AG04450 (cell line): ENCODE measurements at places on chromosomes 2 and 18. TPM values are rescaled to one million over a fixed set of nuclear protein-coding genes. Genes with fewer than 3 reads are reported as not detected.

The REG1B gene
- not detected in 2 replicates for polyA plus RNA-seq

The DSC3 gene
- 0.02 TPM in 2 replicates for polyA plus RNA-seq

The MARCHF4 gene
- 3.8 and 4.3 TPM in 2 replicates for polyA plus RNA-seq

The TYW5 gene
- 5.2 and 6.7 TPM in 2 replicates for polyA plus RNA-seq

The DNAJC5G gene
- not detected in 2 replicates for polyA plus RNA-seq

The CNGA3 gene
- not detected in 2 replicates for polyA plus RNA-seq

The ZBTB14 gene
- 11.7 and 17.7 TPM in 2 replicates for polyA plus RNA-seq

The SPHKAP gene
- not detected in 2 replicates for polyA plus RNA-seq

The INHA gene
- 0.12 and 0.29 TPM in 2 replicates for polyA plus RNA-seq

The OTOS gene
- not detected in 2 replicates for polyA plus RNA-seq

The HPCAL1 gene
- polyA plus RNA-seq: 14.4 and 19.7 TPM in 2 replicates

The NT5DC4 gene
- polyA plus RNA-seq: not detected in 2 replicates

The CRYGC gene
- polyA plus RNA-seq: not detected in 2 replicates

The MAIP1 gene
- polyA plus RNA-seq: 15.0 and 19.5 TPM in 2 replicates

The FTCDNL1 gene
- polyA plus RNA-seq: 0.10 TPM in 1 of 2 replicates, not detected in the other

The CENPA gene
- polyA plus RNA-seq: 6.8 and 9.3 TPM in 2 replicates

The HOXD13 gene
- polyA plus RNA-seq: not detected in 2 replicates

The CTAGE1 gene
- 0.05 TPM in 1 of 2 replicates, not detected in the other for polyA plus RNA-seq

The SKOR2 gene
- polyA plus RNA-seq: not detected in 2 replicates

The NR4A2 gene
- 0.93 and 1.0 TPM in 2 replicates for polyA plus RNA-seq

The ANKRD23 gene
- polyA plus RNA-seq: 0.46 and 0.81 TPM in 2 replicates

The ZNF521 gene
- 25.9 and 27.4 TPM in 2 replicates for polyA plus RNA-seq

The COLEC11 gene
- polyA plus RNA-seq: 0.68 and 0.73 TPM in 2 replicates

The ESPNL gene
- polyA plus RNA-seq: 1.0 TPM in 2 replicates

The SDC1 gene
- 17.9 and 19.9 TPM in 2 replicates for polyA plus RNA-seq

The KRTCAP3 gene
- 0.32 and 0.60 TPM in 2 replicates for polyA plus RNA-seq

The SERPINB12 gene
- polyA plus RNA-seq: not detected in 2 replicates

The KIF1A gene
- polyA plus RNA-seq: not detected in 2 replicates

The INO80C gene
- polyA plus RNA-seq: 12.6 and 13.2 TPM in 2 replicates

The FOXI3 gene
- polyA plus RNA-seq: not detected in 2 replicates

The ANKRD29 gene
- polyA plus RNA-seq: 0.12 and 0.15 TPM in 2 replicates

The METTL4 gene
- 8.3 and 12.7 TPM in 2 replicates for polyA plus RNA-seq

The IL1RL1 gene
- 0.30 and 0.31 TPM in 2 replicates for polyA plus RNA-seq

The BMP10 gene
- not detected in 2 replicates for polyA plus RNA-seq

The COPS9 gene
- polyA plus RNA-seq: 322 and 360 TPM in 2 replicates

The DES gene
- polyA plus RNA-seq: 19.8 and 24.9 TPM in 2 replicates

The REG3G gene
- not detected in 2 replicates for polyA plus RNA-seq

The RFTN2 gene
- polyA plus RNA-seq: 5.2 and 5.7 TPM in 2 replicates

The C2orf15 gene
- 0.14 TPM in 1 of 2 replicates, not detected in the other for polyA plus RNA-seq

The THAP4 gene
- 23.7 and 34.1 TPM in 2 replicates for polyA plus RNA-seq

The GAL3ST2 gene
- polyA plus RNA-seq: not detected in 2 replicates

The TEKT4 gene
- polyA plus RNA-seq: not detected in 2 replicates

The SULT1C4 gene
- polyA plus RNA-seq: 4.0 and 4.1 TPM in 2 replicates

The CHRNG gene
- polyA plus RNA-seq: not detected in 2 replicates

The ABCA12 gene
- 0.02 and 0.04 TPM in 2 replicates for polyA plus RNA-seq

The TMEM247 gene
- not detected in 2 replicates for polyA plus RNA-seq

The NLRC4 gene
- polyA plus RNA-seq: not detected in 2 replicates

The NEU4 gene
- polyA plus RNA-seq: not detected in 2 replicates

The CCDC68 gene
- polyA plus RNA-seq: 7.3 and 9.5 TPM in 2 replicates

The DCDC2C gene
- polyA plus RNA-seq: not detected in 2 replicates

The LOXHD1 gene
- polyA plus RNA-seq: not detected in 2 replicates

The DOCK10 gene
- polyA plus RNA-seq: 53.0 and 54.7 TPM in 2 replicates

The FHL2 gene
- polyA plus RNA-seq: 497 and 555 TPM in 2 replicates

The SULT6B1 gene
- not detected in 2 replicates for polyA plus RNA-seq
